ENCODE measurements at places on chromosomes 12 and 14.

DNA sequence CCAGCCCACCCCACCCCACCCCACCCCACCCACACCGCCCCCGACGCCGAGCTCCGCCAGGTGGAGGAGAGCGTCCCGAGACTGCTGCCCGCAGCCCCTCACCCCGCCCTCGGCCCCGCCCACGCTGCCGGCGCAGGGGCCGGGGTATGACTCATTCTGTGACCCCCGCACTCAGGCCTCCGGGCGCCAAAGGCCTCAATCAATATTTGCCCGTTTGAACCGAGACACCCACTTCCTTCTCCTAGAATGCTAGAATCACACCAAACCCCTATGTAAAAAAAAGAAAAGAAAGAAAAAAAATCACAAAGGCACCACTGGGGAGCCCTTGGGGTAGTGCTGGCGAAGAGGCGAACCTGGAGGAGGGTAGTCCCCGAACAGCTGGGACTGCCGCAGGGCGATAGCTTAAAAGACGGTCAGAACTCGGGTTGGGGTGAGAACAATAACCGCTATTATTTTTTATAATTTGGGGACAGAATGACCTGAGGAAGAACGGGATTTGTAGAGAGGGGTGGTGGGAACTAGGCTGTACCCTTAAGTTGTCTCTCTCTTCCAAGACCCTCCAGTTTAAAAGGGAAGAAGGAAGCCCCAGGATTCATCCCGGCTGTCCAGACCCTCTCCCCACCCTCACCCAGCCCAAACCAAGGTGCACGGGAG lies 894 bp downstream of the KRT8 start:
- peaks cover 10% of the 10 kb centered on the region for H3K36me3 ChIP-seq
- peak overlapping the region; percentile 69 for H3K4me3 ChIP-seq
- H3K4me1 ChIP-seq = peaks cover 2% of the 10 kb centered on the region
- DNase-seq = peak; percentile 71

GRCh38 chr14:104804481-104805325 lies 3.8 kb downstream of the ZBTB42 start:
- no peaks in the 10 kb centered on the region for H3K27me3 ChIP-seq
- H3K4me3 ChIP-seq = no peak overlapping the region
- peaks cover 15% of the 10 kb centered on the region for H3K4me1 ChIP-seq
- H3K36me3 ChIP-seq = no peaks in the 10 kb centered on the region

GRCh38 chr12:69056743-69057515 lies 124.0 kb upstream of the CPM start:
- H3K27ac ChIP-seq = no peak overlapping the region
- no peak for DNase-seq
- no peaks in the 10 kb centered on the region for H3K27me3 ChIP-seq
- H3K4me3 ChIP-seq = no peak overlapping the region
- peaks cover 35% of the 10 kb centered on the region for H3K4me1 ChIP-seq

GRCh38 chr14:94027566-94028449 lies 1.7 kb downstream of the OTUB2 start:
- DNase-seq = no peak
- H3K4me1 ChIP-seq = peaks cover 12% of the 10 kb centered on the region
- no peak overlapping the region for H3K4me3 ChIP-seq
- no peaks in the 10 kb centered on the region for H3K27me3 ChIP-seq
- no peaks in the 10 kb centered on the region for H3K36me3 ChIP-seq

DNA sequence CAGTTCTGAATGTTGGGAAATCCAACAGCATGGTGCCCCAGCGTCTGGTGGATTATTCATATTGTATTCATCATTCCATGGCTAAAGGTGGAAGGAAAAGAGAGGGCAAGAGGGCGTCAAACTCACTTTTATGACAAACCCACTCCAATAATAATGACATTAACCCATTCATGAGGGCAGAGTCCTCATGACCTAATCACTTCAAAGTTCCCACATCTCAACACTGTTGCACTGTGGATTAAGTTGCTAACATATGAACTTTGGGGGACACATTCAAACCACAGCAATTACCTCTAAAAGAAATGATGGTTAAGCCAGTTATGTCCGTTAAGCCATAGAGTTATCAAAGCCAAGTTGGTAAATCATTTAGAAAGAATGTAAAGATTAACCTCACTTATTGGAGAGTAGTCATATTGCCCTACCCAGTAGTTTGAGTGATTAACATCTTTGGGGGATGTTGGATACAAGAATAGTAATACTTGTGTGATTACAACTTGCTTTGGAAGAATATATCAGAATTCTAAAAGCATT lies 212.4 kb upstream of the FLRT2 start:
- H3K36me3 ChIP-seq = no peaks in the 10 kb centered on the region
- H3K27me3 ChIP-seq = no peaks in the 10 kb centered on the region
- H3K27ac ChIP-seq = no peak overlapping the region
- no peak for DNase-seq

- no peaks in the 10 kb centered on the region for H3K36me3 ChIP-seq
- H3K4me1 ChIP-seq = no peaks in the 10 kb centered on the region
- no peak for DNase-seq
Measured at GRCh38 chr12:52817699-52818238, 3.9 kb upstream of the KRT4 start.

- H3K4me1 ChIP-seq = peaks cover 21% of the 10 kb centered on the region
- DNase-seq = no peak
- H3K27ac ChIP-seq = no peak overlapping the region
- no peaks in the 10 kb centered on the region for H3K36me3 ChIP-seq
Measured at GRCh38 chr14:69039288-69039628, 60.2 kb upstream of the ACTN1 start.

- H3K27me3 ChIP-seq = no peaks in the 10 kb centered on the region
- H3K4me3 ChIP-seq = no peak overlapping the region
- H3K27ac ChIP-seq = no peak overlapping the region
- DNase-seq = no peak
Measured at GRCh38 chr14:95256002-95256775, 63.5 kb downstream of the CLMN start.

DNA sequence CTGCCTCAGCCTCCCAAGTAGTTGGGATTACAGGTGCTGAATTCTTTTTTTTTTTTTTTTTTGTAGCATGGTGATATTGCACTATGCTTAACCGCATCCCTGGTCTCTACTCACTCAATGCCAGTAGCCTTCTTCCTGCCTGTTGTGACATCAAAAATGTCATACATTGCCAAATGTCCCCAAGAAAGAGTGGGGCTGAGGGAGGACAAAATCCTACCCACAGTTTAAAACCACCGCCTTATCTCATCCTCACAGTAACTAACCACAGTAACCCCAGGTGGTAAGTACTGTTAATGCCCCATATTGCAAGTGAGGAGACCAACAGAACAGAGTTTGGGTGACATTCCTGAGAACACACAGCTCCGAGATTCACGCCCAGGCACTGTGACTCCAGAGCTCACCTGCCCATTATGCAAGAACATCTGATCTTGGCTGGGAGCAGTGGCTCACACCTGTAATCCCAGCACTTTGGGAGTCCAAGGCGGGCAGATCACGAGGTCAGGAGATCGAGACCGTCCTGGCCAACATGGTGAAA lies 19.6 kb downstream of the MORN3 start:
- no peaks in the 10 kb centered on the region for H3K4me1 ChIP-seq
- H3K36me3 ChIP-seq = no peaks in the 10 kb centered on the region
- DNase-seq = no peak
- no peaks in the 10 kb centered on the region for H3K27me3 ChIP-seq
- no peak overlapping the region for H3K27ac ChIP-seq

Data from liver (tissue), 10 donors.